ENCODE measurements at places on chromosomes 5 and 9. TPM values are rescaled to one million over a fixed set of nuclear protein-coding genes. Genes with fewer than 3 reads are reported as not detected.

- no peak for DNase-seq
Measured at GRCh38 chr5:157478726-157479125, 18.7 kb downstream of the NIPAL4 start.

DNA sequence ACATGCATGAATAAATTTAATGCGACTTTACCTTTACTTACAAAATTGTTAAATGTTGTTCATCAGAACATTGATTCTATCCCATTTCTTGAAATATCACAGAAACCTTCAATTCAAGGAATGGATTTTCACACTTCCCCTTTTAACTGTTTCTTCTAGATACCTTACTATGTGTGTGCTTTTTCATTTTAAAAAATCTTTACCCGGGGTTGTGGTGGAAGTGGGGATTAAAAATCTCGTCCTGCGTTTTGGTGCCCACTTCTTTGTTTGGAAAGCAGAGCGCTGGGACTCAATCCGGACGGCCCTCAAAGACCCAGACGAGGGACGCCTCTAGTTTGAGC is 5.8 kb upstream of the MEF2C start:
- no peak for DNase-seq

- DNase-seq, result no peak
Measured at GRCh38 chr9:117214416-117214815, 200.4 kb downstream of the ASTN2 start.

DNA sequence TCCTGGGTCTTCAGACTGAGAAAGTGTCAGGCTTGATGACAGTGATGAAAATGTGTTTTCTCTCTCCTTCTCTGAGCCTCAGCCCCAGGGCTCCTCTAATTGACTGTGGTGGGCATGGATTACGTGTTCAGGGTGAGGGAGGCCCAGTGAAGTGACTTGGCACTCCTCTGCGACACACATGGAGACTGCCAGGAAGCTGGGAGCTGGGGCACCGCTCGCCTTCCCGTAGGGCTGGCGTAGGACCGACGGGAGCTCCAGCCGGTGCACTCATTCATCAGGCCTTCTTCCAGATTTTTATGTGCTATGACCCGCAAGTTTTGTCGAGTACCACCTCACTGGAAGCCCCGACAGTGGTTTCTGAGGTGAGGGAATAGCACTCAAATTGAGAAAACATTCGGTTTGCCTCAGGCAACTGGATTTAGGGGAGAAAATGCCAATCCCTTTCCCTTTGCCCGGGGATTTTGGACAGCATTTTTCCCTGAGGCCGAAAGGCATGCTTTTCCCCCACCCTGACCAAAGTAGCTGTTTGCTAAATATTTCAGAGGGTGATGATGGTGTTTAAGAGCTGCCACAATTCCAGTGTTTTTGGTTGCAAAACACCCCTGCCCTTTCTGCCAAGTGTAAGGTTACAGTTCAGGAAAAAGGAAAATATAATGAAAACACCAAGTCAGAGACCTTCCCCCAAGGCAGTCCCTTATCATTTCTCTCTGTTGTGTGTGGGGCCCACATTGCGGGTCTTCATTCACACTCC is 83.7 kb downstream of the PCSK5 start:
- DNase-seq, result no peak

- DNase-seq, result peak; percentile 66
Measured at GRCh38 chr5:137564398-137564961, 65.4 kb upstream of the SPOCK1 start.

DNA sequence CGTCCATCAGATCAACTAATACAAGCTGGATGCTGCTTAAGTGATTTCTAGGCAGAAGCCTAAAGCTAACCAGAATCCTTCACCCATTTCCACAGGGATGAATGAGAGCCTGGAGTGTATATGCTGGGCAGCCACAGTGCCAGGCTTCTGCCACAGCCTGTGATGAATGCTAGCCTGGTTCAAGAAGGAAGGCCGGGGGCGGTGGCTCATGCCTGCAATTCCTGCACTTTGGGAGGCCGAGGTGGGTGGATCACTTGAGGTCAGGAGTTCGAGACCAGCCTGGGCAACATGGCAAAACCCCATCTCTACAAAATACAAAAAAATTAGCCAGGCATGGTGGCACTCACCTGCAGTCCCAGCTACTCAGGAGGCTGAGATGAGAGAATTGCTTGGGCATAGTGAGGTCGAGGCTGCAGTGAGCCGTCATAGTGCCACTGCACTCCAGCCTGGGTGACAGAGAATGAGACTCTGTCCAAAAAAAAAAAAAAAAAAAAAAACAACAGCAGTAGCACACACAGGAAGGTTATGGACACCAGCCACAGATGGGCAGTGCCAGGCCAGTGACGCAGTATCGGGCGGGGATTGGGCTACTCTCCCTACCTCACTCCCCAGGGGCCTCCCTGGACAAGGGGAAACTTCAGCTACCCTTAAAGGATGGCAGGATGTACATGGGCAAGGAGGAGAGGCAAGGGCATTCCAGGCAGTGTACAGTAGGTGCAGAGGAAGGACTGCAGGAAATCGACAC is 23.1 kb upstream of the HMCN2 start:
- no peak for DNase-seq

- DNase-seq, result peak; percentile 83
Measured at GRCh38 chr5:120405286-120405864, 58.7 kb upstream of the PRR16 start.

- DNase-seq, result no peak
Measured at GRCh38 chr5:122615146-122615545, 159.7 kb upstream of the SNX2 start.

DNA sequence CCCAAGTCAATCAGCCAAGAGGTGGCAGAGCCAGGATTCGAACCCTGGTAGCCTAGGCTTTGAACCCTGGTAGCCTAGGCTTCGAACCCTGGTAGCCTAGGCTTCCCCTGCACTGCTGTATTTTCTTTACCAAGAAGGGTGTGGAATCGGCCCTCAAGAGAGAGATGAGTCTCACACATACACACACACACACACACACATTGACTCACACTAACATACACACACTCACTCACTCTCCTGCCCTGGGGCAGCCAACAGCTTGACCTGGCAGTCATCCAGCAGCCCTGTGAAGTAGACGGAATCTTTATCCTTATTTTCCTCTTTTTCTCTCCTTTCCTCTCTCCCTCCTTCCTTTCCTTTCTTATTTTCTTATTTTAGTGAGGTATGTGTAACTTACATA is 55.4 kb upstream of the RPL26L1 start:
- peak; percentile 96 for DNase-seq

- DNase-seq, result peak; percentile 11
Measured at GRCh38 chr9:31119890-31120454, 1264.5 kb upstream of the ACO1 start.

GRCh38 chr9:86369810-86370209 is 15.6 kb upstream of the TUT7 start:
- DNase-seq, result peak; percentile 3

- no peak for DNase-seq
Measured at GRCh38 chr5:69270840-69271239, 36.2 kb downstream of the CDK7 start.

DNA sequence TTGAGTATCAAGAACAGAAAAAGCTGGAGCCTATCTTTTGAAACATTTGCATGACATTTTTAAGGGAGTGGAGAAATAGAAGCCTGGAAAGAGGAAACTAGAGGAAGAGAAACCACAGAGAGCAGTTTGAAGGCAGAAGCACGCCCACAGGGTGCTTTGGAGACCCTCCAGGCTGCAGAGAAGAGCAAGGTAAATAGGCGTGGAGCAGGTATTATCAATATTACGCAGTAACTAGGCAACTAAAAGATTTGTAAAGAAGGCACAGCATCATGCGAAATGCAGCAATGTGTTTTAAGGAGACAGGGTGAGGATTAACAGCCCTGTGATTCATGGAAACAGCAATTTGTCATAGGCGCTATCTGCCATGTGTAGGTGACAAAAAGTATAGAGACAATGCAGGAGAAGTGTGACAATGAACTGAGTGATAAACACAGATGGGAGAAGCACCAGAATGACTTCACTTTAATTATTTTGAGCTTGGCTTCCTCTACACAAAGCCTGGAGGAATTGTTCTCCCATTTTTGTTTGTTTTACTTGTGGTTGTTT is 281.2 kb downstream of the BRINP1 start:
- no peak for DNase-seq

GRCh38 chr9:24590432-24590831 is 44.7 kb upstream of the IZUMO3 start:
- no peak for DNase-seq

DNA sequence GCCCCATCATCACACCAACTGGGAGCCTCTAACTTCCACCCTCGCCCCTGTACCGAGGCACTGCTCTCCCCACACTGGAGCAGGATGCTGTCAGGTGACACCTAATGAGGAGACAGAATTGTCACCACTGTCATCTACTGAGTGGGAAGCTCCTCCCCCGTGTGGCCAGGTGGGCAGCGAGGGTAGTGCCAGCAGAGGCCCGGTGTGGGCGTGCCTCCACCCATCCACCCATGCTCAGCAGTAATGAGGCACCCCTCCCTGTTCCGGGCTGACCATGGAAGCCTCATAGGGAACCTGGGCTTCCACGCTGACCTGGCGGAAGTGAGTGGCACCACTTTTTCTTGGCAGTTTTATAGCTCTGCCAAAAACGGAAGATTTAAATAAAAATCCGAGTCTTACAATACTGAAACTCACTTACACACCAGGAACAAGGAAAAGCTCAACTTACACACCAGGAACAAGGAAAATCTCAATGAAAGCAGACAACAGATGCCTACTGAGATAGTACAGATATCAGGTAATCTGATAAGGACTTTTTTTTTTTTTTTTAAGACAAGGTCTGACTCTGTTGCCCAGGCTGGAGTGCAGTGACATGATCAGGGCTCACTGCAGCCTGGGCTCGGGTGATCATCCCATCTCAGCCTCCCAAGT is 30.6 kb upstream of the ASS1 start:
- DNase-seq, result no peak

DNA sequence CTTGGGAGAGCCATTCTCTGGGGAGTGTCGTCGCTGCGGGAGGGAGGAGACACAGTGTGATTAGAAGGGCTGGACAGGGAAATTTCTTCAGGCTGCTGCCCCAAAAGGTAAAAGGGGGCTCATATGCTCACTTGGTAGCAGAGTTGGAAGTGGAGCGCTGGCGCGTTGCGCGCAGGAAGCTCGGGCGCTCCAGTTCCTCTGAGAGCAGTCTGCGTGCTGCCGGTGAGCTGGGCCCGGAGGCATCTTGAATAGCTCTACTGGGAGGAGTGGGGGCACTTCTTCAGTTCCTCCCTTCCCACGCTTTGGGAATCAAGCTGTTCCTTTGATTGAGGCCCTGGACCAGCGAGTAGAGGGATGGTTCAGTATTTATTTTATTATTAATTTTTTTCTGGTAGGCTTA is 2.7 kb downstream of the RXFP3 start:
- DNase-seq, result no peak

- DNase-seq, result peak; percentile 16
Measured at GRCh38 chr9:112665347-112665746, 52.6 kb downstream of the INIP start.

DNA sequence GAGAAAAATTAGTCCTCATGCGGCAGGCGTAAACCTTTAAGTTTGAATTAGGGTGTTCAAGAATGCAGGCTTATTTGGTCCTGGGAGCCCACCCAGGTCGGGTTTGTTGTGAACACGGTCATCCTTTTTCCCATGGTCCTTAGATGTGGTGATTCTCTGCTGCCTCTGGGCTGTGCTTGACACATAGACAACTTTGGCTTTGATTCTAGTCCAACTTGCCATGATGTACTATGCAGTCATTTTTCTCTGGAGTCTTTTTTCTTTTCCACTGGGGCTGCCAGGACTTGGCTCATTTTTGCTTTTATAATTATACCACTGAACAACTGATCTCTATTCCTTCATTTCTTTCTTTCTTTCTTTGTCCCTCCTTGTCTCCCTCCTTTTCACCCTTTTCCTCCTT is 218.6 kb downstream of the SREK1 start:
- no peak for DNase-seq

GRCh38 chr5:104937598-104937997 is 1375.0 kb upstream of the NUDT12 start:
- no peak for DNase-seq

DNA sequence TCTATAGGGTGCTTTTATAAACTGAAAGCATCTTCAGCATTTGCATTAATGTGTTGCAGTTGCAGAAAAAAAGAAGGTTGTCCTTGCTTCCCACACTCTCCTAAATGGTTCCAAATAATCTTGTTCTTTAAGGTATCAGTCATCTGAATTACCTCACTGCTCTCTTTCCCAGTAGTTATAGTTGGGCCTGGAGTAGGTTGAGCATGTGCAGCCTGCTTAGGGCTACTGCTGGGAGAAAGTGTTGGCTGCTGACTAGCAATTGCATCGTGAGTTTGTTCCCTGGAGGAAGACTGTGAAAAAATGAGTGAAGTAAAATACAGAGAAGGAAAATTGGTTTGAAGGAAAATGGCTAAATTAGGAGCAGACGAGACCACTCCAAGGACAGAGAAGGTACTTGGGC is 74.5 kb downstream of the PRR16 start:
- DNase-seq, result peak; percentile 68

DNA sequence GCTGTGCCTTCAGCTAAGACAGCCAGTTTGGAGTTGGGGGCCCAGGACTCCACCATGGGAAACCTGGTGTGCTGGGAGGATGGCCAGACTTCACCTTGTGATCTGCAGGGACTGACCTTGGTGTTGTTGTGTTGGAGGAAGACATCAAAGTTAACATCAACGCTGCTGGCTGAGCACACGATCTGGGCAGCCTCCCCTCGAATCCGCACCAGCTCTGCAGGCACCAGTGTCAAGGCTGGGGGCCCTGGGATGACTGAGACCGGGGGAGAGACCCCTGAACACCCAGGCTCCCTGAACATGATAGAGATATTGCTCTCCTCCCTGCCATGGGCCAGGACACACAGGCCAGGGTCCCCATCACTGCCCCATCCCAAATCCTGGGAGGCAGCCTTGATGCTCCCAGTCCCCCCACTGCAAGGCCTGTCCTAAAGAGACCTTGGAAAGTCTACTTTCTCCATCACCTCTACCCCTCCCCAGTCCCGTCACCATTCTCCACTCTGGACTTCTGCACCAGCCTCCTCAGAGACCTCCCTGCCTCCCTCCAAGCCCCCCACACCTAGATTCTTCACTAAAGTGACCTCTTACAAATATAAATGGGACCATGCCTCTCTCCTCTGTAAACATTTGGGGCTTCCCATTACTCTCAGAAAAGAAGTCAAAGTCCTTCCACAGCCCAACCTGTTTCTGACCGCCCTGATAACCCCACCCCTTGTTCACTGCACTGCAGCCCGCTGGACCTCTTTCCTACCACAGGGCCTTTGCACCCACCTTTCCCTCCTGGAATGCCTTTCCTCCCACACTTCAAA is 8.2 kb downstream of the CSF1R start:
- no peak for DNase-seq

GRCh38 chr5:150402901-150403342 is 9.8 kb downstream of the CD74 start:
- DNase-seq, result no peak

The INSL6 gene
- total RNA-seq, result not detected

The AHRR gene
- total RNA-seq, result 8.6 TPM

The NEURL1B gene
- 7.5 TPM for total RNA-seq

The HAVCR2 gene
- total RNA-seq, result 10.0 TPM

The MYOT gene
- not detected for total RNA-seq

The LCN15 gene
- not detected for total RNA-seq

The SYK gene
- 0.41 TPM for total RNA-seq
